Prostate gland (tissue), 2 donors: ENCODE measurements at places on chromosomes 16 and 17. TPM values are rescaled to one million over a fixed set of nuclear protein-coding genes. Genes with fewer than 3 reads are reported as not detected.

DNA sequence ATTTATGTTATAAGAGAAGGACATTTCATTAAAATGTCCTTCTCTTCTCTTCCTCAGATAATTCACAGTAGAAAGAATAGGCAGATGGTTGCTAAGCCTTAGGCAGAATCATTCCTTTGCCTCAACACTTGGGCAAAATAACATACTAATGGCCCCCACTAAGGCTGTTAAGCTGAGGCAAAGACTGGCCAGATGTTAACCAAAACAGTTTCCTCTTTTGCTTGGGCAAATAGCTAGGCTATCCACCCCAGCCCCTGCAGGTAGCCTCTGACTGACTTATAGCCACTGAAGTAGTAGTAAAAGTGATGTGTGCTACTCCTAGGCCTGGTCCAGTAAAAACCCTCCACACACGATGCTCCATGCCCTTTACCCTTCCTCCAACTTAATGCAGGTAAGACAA lies 55.2 kb downstream of the SPAG9 start:
- no peak for DNase-seq

DNA sequence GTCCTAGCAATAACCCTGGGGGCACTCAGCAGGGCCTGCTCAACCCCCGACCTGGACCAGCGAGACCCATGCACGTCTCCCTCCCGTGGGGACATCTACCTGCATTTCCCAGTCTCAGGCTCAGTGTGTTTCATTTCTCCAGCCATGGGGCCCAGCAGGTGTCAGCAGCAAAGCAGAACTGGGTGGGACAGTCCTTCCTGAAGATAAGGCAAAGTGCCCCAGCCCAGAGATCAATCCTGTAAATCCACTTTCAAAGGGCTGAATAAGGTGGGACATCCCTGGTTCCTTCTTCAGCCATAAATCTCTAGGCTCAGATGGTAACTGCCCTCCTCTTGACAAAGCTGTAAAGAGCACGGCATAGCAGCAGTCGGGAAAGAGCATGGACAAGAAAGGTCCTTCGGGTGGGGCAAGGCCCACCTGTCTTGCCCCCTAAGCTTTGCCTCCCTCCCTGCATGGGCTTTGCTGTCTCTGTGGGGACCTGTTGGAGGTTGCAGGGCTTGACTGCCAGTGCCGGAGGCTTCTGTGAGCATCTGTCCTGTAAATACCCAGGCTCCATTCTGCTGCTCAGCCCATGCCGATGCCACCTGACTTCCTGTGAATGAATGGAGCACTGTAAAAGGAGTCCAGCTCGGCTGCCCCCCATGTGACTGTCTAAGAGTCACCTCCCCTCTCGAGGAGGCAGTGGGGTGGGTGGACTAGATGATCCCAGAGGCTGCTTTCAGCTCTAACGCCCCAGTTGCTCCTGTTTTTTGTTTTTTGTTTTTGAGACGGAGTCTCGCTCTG lies 84.8 kb upstream of the TBC1D3K start:
- no peak for DNase-seq

- DNase-seq, result no peak
Measured at GRCh38 chr16:70689970-70690891, 4.4 kb upstream of the MTSS2 start.

- no peak for DNase-seq
Measured at GRCh38 chr17:66682283-66682682, 152.6 kb upstream of the CACNG5 start.

DNA sequence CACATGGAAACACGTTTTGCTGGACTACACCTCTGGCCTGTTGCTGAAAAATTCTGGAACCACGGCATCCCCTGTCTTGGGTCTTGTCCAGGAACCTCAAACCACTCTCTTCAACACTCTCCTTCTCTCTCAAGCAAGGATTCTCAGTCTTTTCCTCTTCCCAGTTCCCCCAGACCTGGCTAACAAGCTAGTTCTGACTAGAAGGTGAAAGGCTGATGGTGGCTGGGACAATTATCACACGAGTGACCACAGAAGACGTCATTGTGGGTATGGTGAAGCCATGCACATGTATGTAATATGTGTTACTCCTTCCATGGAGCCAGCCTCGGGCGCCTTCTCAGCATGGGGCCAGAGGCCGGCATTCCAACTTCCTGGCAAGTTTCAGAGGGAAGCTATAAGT lies 123.0 kb downstream of the CDYL2 start:
- DNase-seq, result no peak

- DNase-seq, result no peak
Measured at GRCh38 chr17:12983991-12984884, 33.6 kb downstream of the ELAC2 start.

- no peak for DNase-seq
Measured at GRCh38 chr17:74592087-74592990, at the start of gene CD300LD. Gene CD300LD, minus strand, starts transcription at chr17:74592283. Its CDS starts 81 bp downstream, at chr17:74592202.

GRCh38 chr17:81867170-81867990 lies 3.8 kb downstream of the ARHGDIA start:
- no peak for DNase-seq

Gene SAMD14
- total RNA-seq, result 2.5 TPM

Gene ARHGAP44
- 7.5 TPM for total RNA-seq

Gene TBC1D26
- total RNA-seq, result 6.0 TPM

Gene HBA1
- total RNA-seq, result not detected

Gene AANAT
- not detected for total RNA-seq

Gene HEATR9
- 0.40 TPM for total RNA-seq
